Testis (tissue), 5 donors: ENCODE measurements at places on chromosomes 2 and 18. TPM values are rescaled to one million over a fixed set of nuclear protein-coding genes. Genes with fewer than 3 reads are reported as not detected.

GRCh38 chr2:201246280-201246679 is 14.1 kb upstream of the CASP8 start:
- DNase-seq = no peak

Gene SERPINB4
- total RNA-seq = 0.24 TPM

DNA sequence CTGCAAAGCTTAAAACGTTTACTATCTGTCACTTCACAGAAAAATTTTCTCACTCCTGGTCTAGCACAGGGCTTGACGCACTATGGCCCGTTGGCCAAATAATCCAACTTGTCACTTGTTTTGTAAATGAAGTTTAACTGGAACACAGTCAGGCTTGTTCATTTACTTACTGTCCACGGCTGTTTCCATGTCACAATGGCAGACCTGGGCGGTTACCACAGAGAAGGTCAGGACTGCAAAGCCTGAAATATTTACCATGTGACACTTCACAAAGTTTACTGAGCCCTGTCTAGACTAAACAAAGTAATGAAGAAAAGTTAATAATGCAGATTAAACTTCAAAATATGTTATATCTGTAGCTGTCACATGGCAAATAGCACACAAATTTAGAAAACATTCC is 273.0 kb upstream of the GYPC start:
- no peak for DNase-seq

Gene ZFP36L2
- total RNA-seq = 35.7 TPM

DNA sequence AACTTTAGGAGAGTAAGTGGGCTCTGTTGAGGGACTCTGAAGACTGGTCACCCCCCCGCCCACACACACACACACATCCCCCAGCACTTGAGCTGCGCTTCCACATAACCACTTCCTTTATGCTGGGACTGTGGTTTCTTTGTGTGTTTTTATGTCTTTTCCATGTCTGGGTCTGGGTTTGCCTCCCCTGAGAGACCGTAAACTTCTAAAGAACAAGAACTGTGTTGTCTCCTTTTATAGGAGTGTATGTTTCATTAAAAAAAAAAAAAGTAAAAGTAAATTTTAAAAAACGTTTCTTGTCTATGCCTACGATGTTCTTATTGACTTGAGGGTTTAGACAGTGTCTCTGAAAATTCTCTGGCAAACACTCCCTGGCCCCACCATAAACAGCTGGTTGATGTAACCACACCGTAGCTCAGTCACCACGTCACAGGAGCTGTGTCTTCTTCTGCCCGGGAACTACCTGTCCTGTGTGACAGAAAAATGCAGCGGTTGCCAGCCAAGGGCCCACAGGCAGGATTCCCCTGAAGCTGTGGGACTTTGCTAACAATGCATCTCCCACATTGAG is 68.0 kb downstream of the KLHL29 start:
- no peak for DNase-seq

Gene ITPRIPL1
- total RNA-seq = 14.0 TPM
